ENCODE measurements at places on chromosomes 12 and 14.

DNA sequence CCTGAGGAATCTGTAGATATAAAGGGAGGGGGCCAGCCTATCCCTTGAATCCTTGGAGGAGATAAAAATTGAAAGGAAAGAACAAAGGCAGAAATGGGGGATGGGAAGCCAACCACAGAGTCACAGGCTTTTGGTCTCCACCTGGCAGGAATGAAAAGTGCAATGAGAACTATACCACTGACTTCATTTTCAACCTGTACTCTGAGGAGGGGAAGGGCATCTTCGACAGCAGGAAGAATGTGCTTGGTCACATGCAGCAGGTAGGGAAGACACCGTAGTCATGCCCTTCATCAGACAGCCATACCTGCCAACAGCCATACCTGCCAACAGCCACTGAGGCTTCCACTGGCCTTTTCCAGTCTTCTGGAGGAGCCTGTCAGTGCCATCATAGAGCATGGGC lies 13.4 kb downstream of the ASB8 start:
- DNase-seq = no peak

DNA sequence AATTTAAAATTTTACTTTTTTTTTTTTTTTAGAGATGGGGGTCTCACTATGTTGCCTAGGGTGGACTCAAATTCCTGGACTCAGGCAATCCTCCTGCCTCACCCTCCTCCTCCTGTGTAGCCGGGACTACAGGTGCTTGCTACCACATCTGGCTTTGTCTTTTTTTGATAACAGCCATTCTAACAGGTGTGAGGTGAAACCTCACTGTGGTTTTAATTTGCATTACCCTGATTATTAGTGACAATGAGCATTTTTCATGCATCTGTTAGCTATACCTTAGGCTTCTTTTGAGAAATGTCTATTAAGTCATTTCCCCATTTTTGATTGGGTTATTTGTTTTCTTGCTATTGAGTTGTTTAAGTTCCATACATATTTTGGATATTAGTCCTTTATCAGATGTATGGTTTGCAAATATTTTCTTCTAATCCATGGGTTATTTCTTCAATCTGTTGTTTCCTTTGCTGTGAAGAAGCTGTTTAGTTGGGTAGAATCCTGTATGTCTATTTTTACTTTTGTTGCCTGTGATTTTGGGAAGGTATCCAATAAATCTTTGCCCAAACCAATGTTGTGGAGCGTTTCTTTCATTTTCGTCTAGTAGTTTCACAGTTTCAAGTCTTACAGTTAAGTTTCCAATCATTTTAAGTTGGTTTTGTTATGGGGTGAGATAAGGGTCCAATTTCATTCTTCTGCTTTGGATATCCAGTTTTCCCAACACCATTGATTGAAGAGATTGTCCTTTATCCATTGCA lies 86.1 kb downstream of the MYF5 start:
- DNase-seq = no peak

GRCh38 chr12:60872219-60872618 lies 1276.4 kb downstream of the SLC16A7 start:
- no peak for DNase-seq

- DNase-seq = no peak
Observed at GRCh38 chr12:23041774-23042173, 416.8 kb downstream of the ETNK1 start.

DNA sequence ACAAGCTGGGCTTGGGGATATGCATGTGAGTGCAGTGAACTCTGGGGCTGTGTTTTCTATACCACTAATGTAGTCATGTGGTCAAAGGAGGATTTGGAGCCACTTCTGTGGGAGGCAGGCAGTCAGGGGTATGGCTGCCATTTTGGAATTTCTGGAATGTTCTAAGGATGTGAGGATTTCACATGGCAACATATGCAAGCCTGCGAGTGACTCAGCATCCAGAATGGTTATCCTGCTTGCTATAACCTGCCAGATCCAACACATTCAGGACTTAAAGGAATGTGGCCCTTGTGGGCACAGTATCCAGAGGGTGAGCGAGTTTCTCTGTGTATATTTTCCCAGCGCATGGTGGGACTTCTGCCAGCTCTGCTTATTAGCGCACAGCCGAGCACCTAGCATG lies 249.2 kb upstream of the PWP1 start:
- DNase-seq = no peak

- no peak for DNase-seq
Observed at GRCh38 chr12:14322403-14322802, 43.1 kb upstream of the ATF7IP start.

GRCh38 chr12:11136075-11136474 lies 1.6 kb upstream of the TAS2R30 start:
- no peak for DNase-seq

GRCh38 chr12:25249931-25250738 lies 594 bp downstream of the KRAS start:
- DNase-seq = no peak

DNA sequence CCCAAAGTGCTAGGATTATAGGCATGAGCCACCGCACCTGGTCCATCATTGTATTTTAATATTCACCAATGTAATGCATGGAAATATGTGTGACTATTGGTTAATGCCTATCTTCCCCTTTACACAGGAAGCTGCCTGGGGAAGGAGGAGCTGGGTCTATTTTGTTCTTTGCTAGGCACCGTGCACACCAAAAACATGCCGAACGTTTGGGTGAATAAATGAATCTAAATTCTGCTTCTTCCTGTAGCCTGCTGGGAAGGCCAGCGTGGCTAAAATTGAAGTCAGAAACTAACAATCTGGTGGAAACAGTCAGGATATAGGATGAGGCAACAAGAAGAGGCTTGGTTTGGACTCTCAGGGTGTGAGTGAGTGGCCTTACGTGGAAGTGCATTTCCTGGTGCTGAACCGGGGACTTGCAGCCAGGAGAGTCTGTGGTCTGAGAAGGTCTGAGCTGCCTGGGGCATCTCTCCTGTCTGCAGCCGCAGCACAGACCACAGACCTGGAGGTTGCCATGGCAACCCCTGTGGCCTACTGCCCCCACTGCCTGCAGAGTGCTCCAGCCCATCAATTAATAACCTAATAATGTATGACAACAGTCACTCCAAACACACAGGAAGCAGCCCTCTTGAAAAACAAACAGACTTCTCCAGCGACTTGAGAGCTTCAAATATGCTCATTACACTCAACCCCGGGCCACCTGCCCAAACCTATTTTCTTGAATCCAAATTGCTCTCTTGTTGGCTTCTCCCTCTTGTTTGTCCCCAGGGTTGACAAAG lies 5.5 kb upstream of the GPR68 start:
- peak; percentile 99 for DNase-seq

DNA sequence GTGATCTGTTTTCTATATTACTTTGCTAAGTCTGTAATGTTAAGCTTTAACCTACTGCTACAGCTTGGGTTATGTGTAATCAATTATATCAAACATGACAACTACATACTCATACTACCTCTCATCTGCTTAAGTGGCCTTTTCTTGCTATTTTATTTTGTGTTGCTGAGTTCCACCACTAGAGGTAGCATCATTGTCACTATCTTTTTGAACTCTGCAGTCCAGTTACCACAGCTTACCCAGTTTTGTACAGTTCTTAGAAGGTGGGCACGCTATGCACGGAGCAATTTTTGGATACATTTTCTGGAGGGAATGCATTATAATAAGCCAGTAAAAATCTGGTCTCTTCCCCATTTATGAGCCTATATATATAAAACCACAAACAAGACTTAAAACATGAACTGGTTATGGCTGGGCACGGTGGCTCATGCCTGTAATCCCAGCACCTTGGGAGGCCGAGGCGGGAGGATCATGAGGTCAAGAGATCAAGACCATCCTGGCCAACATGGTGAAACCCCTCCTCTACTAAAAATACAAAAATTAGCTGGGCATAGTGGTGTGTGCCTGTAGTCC lies 48.5 kb downstream of the SAV1 start:
- no peak for DNase-seq

GRCh38 chr14:99537399-99537798 lies 56.2 kb downstream of the CCNK start:
- DNase-seq = no peak

GRCh38 chr12:130705178-130705822 lies 10.8 kb downstream of the RIMBP2 start:
- DNase-seq = no peak
